Choroid plexus epithelial cell (primary cell): ENCODE measurements at places on chromosomes 1 and 21.

- DNase-seq = no peak
Measured at GRCh38 chr21:29741761-29742160, 198.0 kb downstream of the GRIK1 start.

GRCh38 chr1:156499842-156500542 lies 583 bp downstream of the MEF2D start:
- DNase-seq = no peak

DNA sequence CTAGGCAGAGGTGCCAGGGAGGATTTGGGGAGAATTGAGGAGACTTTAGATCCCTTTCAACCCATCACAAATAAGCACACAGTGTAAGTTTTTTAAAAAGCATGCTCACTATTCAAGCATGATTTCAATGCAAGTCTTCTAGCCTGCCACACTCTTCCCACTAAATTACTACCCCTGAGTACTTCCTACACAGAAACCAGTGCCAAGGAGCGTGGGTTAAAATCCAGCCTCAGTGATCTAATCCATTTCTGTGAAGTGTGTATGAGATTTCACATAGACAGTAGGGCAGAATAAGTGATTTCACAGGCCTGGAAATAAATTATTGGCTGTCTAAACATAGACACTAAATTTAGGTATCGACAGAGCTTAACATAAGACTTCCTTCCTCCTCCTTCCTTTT lies 142.9 kb upstream of the ATP1B1 start:
- DNase-seq = no peak

- peak; percentile 41 for DNase-seq
Measured at GRCh38 chr1:92399076-92399475, 87.6 kb downstream of the GFI1 start.

DNA sequence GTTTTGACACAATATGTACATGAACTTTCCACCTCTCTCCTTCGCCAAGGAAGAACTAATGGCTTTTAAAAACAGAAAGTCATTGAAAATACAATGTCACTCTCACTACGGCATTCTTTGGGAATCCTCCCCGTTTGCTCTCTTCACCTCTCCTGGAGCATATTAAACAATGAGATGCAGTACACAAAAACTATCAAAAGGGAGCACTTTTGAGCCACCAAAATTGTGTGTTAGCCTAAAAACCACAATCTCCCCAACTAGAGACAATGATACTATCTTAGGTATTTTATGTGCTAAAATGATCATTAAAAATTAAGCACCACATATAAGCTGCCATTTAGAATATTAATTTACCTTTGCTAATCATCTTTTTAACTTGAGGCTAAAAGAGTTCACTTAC lies 425.5 kb downstream of the KCTD3 start:
- peak; percentile 17 for DNase-seq

- peak; percentile 7 for DNase-seq
Measured at GRCh38 chr1:15692121-15692682, 8.1 kb downstream of the PLEKHM2 start.

GRCh38 chr1:6909857-6910256 lies 124.6 kb downstream of the CAMTA1 start:
- DNase-seq = no peak
